ENCODE measurements at places on chromosomes 2 and 18. TPM values are rescaled to one million over a fixed set of nuclear protein-coding genes. Genes with fewer than 3 reads are reported as not detected.
A peak's percentile ranks its signal among the peaks of the same experiment; 100 is the strongest.

The SERPINB8 gene
- 18.3 TPM for total RNA-seq

The DSC1 gene
- total RNA-seq, result not detected

The NPC1 gene
- 7.9 TPM for total RNA-seq

The HSBP1L1 gene
- 8.6 TPM for total RNA-seq

The BOLL gene
- not detected for total RNA-seq

The RGPD4 gene
- not detected for total RNA-seq

GRCh38 chr2:218733171-218734021 is 22.8 kb downstream of the TTLL4 start:
- DNase-seq, result peak; percentile 93

GRCh38 chr18:7021994-7022840 is 95.4 kb downstream of the LAMA1 start:
- DNase-seq, result peak; percentile 43

DNA sequence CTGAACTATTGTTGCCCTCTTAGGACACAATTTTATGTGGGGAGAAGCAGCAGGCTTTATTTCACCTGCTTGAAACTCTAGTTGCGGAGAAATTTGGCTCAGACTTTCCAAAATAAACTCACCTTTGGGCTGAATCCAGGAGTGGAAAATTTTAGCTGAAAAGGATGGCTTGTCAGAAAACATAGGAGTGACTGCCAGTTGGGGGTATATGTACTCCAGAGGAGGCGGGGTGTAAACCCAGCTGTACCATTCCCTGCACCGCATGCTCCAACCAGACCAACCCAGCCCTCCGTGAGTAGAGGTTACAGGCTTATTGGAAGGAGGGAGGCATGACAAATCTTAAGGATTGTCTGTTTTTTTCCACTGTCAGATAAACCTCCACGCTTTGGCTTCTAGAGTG is 53.8 kb downstream of the PRKCE start:
- DNase-seq, result no peak

GRCh38 chr2:219434718-219435525 is at the start of gene SPEG:
SPEG (plus strand) TSS chr2:219434843; CDS start chr2:219434978, 135 bp downstream.
- DNase-seq, result no peak

- DNase-seq, result peak; percentile 92
Observed at GRCh38 chr18:54822872-54823845, 5.1 kb upstream of the RAB27B start.

GRCh38 chr18:30971338-30971956 is 71.1 kb downstream of the DSC3 start:
- peak; percentile 11 for DNase-seq

DNA sequence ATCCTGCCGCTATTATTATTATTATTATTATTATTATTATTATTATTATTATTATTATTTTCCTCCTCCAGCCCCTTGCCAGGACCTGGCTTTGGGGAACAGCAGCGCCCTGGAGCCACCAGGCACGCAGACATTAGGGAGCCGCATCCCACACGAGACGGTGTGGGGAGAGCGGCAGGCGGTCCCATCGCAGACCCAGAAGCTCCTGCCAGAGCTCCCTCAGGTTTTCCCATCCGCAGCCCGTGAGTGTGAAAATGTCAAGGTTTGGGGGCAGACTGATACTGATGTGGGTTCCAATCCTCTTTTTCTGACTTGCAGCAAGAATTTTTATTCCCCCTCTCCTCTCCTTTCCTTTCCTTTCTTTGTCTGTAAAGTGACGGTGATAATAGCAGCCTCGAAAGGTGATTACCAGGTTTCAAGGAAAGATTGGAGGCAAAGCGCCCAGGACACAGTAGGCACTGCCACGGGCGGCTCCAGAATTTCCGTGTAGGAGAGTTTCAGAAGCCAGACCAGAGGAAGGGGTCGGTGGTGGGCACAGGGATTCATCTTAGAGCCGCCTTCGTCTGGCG is 816 bp downstream of the SCTR start:
- no peak for DNase-seq

DNA sequence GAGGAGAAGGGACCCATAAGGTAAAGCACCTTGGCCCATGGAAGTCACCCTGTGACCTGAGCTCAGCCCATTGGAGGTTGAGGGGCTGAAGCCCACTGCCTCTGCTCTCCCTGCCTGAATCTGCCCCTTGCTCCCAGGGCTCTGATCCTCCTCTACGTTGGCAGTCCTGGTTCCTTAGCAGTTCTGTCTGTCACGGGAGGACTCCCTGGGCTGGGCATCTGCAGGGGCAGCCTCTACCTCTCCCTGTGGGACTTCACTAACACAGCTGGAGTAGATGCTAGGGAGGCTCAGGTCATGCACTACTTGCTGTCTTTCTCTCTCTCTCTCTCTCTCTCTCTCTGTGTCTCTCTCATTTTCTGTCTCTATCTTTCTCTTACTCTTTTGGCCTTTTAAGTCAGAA is 8.7 kb downstream of the GYPC start:
- no peak for DNase-seq

DNA sequence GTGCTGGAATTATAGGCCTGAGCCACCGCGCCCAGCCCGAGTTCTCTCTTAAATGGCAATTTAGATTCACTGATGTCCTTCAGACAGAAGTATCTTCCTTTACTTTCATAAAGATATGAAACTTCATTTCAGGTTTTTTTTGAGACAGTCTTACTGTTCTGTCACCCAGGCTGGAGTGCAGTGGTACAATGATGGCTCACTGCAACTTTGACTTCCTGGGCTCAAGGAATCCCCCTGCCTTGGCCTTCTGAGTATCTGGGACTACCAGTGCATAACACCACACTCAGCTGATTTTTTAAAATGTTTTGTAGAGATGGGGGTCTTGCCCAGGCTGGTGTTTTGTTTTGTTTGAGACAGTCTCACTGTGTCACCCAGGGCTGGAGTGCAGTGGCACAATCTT is 13.2 kb downstream of the ITGB1BP1 start:
- no peak for DNase-seq

GRCh38 chr2:71277147-71277475 is 50.2 kb upstream of the PAIP2B start:
- DNase-seq, result no peak

- DNase-seq, result no peak
Observed at GRCh38 chr2:174635015-174635593, 37.5 kb upstream of the WIPF1 start.

GRCh38 chr2:217709478-217710210 is 293.2 kb downstream of the TNS1 start:
- DNase-seq, result no peak

- DNase-seq, result peak; percentile 35
Observed at GRCh38 chr2:161068670-161069069, 91.6 kb upstream of the TANK start.

DNA sequence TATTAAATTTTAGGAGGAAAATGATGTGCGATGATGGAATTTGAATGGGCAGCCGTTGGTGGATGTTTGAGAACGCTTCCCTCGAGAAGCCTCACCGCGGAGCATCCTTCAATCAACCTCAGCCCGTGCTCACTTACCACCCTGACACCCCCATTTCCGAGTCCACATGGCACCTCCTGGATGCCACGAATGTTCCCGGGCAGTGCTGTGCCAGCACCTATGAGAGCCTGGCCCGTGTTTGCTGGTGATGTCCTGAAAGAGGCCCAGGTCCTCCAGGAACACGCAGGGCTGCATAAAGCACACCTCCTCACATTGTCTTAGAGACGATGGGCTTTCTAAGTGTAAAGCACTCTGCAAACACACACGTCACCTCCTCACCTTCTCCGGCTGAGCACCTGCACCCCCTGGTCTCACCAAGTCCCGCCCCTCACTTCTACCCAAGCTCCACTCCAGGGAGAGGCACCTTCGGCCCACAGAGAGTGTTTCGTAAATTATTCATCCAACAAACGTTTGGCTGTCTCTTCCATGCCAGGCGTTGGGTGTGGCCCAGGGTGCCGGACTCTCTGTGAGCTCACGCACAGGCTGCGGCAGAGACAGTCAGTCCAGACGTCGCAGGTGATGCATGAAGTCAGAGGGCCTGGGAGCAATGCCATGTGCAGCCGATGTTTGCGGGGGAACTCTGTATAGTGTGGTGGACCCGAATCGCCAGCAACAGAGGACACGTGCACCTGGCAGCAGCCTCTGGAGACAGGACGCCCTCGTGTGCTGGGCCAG is 150.0 kb downstream of the TPO start:
- no peak for DNase-seq

- no peak for DNase-seq
Observed at GRCh38 chr2:239533569-239534316, 132.9 kb upstream of the HDAC4 start.

DNA sequence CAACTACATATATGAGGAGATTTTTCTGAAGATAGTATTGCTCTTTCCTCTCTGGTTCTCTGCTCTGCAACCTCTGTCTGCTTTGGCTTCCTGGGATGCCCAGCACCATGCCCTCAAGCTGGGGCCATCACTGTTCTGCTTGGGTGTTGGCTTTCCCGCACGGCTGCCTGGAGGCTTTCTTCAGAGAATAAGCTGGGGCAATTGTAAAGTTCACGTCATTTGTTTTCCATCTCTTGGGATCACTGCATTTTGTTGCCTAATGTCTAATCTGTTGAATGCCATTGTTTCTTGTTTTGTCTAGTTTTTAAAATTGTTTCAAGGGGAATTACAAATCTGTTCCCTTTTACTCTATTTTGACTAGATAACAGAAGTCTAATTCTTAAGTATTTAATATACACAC is 437.3 kb upstream of the NRP2 start:
- no peak for DNase-seq

GRCh38 chr18:32919799-32920198 is 147.0 kb upstream of the KLHL14 start:
- no peak for DNase-seq

- DNase-seq, result no peak
Observed at GRCh38 chr2:57084697-57085281, 901.0 kb downstream of the CCDC85A start.

- DNase-seq, result no peak
Observed at GRCh38 chr2:185531721-185532120, 206.9 kb upstream of the FSIP2 start.

DNA sequence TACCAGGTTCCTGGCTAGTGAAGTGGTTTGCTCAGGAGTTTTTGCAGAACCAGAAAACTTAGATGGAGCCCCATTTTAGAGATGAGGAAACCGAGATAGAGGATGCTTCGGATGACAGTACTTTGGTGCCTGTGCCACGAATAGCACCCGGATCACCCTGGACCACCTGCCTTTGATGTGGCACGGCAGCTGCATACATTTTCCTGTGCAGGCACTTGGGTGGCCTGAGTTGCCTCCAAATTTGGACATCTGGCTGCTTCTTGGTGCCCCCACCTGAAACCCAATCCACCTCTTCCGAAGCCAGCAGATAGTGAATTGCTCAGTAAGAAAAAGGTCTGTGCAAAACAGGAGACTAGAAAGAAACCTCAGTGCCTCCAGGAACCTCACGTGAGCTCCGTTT is 140.6 kb upstream of the ID2 start:
- no peak for DNase-seq
